Right atrium auricular region (tissue), 2 donors: ENCODE measurements at places on chromosomes 7 and 10. TPM values are rescaled to one million over a fixed set of nuclear protein-coding genes. Genes with fewer than 3 reads are reported as not detected.

DNA sequence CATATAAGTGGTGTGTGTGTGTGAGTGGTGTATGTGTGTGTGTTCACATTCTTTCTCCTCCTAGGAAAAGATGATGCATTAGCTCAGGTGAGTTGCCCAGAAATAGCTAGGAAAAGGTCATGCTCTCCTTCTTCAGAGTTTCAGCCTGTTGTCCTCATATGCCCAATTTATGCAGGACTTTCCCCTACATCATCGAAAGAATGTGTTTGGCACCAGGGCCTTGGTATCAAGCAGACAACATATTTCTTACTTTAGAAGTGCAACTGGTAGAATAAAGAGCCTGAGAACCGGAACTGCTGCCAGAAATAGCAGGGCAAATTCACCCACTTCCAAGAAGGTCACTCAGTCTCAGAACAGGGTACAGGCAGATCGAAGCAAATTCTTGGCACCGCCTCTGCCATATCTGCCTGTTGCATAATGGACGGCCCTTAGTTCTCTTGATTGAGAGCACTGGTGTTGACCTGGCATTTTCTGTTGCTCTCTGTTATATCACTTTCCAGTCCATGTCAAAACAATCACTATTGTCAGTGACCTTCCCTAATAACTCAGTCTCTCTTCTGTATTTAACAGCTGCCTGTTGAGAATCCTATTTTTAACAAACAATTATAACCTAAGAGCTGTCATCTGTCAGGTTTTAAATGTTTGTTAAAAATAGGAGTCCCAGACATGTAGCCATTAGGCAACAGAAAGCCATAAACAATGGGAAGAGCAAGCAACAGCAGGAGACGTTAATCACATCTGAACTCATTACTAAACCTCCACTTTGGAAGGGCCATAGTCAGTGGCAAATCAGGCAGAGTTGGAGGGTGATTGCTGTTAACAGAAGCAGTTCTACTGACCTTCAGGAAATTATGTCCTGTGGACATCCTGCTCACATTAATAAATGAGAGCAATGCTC is 20.7 kb downstream of the ADRB1 start:
- DNase-seq = no peak

GRCh38 chr10:44089671-44090070 is 295.2 kb downstream of the CXCL12 start:
- DNase-seq = no peak

Gene PARD3
- total RNA-seq = 31.6 TPM

GRCh38 chr10:77156406-77156879 is 481.2 kb downstream of the KCNMA1 start:
- no peak for DNase-seq

Gene LZTS2
- total RNA-seq = 71.0 TPM

DNA sequence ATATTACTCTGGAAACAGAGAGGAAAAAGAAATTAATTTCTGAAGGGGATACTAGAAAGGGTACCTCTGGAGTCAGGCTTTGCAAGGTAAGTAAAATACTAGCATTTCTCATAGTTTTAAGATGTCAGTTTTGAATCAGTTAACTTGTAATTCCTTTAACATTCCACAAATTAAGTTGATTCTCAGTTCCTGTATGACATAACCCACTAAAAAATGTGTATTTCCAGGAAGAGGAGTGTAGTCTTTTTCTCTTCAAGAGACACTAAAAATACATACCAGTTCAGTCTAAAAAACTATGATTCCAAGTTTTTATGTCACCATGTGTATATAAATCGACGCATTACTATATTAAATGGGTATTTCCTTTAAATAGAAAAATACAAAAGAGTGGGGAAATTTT is 113.2 kb downstream of the CDK6 start:
- no peak for DNase-seq
